NT2/D1 (cell line): ENCODE measurements at places on chromosomes 1 and 21.

- DNase-seq, result no peak
Measured at GRCh38 chr1:215772151-215772550, 205.0 kb downstream of the KCTD3 start.

GRCh38 chr1:40312238-40313205 is 4.6 kb downstream of the COL9A2 start:
- no peak for DNase-seq

- DNase-seq, result no peak
Measured at GRCh38 chr1:236065509-236066005, 667 bp upstream of the NID1 start.

GRCh38 chr1:183936009-183936408 is 101.5 kb downstream of the COLGALT2 start:
- no peak for DNase-seq

DNA sequence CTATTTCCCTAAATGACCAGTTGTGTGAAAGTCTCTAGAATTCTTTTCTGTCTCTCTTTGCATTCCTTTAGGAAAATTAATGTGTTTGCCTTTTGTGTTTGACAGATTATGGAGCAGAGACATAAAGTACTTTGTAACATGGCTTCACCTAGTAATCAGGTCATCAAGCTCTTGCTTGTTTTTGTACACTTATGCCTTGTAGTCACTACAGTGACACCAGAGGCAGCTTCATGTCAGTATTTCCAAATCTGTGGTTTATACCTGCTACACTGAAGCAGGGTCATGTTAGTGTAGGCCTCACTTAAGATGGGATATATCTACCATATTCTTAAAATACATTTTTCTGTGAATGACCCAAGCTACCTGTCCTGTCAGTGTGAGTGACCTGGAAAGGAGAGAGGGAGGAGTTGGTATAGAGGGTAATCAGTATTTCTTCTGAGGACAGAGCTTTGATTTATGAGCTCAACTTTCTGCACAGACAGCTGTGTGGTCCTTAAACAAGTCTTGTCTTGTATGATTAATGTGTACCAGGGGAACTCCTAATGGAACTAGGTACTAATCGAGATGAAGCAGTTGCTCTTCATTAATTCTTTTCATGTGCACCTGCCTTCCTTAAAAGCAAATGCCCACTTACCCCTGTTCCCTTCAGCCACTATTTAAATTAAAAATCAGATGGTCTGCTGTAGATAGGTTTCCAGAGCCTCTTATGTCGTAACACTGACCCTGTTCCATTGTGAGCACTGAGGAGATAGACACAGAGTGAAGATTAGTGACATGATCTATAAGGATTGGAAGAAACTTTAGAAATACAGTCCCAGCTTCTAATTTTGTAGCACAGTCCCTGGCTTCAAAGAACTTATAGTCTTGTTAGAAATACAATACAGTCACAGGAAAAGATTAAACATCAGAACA is 45.7 kb downstream of the MACO1 start:
- DNase-seq, result no peak

DNA sequence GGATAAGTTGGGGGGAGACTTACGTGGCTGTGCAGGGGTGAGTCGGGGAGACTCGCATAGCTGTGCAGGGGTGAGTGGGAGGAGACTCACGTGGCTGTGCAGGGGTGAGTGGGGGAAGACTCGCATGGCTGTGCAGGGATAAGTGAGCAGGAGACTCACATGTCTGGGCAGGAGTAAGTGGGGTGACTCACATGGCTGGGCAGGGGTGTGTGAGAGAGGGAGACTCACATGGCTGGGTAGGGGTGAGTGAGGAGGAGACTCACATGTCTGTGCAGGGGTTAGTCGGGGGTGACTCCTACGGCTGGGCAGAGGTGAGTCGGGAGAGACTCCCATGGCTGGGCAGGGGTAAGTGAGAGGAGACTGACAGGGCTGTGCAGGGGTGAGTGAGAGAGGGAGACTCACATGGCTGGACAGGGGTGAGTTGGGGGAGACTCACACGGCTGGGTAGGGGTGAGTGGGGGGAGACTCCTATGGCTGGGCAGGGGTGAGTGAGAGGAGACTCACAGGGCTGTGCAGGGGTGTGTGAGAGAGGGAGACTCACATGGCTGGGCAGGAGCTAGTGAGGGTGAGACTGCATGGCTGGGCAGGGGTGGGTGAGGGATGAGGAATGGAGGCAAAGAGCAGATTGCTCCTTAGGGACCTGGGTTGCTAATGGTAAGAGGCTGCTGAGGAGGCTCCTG is 56.0 kb upstream of the ABCG1 start:
- DNase-seq, result no peak

DNA sequence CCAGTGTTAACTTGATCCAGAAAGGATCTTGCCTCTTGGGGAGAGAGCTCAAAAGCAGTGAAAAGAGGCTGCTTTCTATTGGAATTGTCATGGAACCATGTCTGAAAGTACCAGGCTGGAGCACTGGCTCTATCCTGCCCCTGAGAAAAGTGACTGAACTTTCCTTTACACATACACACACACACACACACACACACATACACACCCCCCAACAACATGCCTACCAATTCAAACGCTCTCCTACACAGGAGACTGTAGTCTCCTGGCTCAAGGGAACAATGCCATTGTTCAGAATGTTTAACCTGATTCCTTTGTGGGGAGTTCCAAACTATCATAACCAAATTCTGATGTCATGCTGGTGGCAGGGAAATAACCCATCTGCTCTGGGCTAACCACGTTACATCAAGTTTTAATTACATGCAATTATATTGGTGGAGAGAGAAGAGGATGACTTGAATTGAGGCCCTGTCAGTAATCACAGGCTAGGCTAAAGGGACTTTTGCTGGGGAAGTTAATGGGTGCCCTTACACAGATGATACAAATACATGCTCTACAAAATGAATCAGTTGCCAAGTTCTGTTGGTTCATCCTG is 52.3 kb upstream of the DUSP10 start:
- DNase-seq, result no peak

- DNase-seq, result no peak
Measured at GRCh38 chr1:90347366-90347765, 352.5 kb downstream of the ZNF326 start.
